PC-9 (cell line): ENCODE measurements at places on chromosomes 13 and 19. TPM values are rescaled to one million over a fixed set of nuclear protein-coding genes. Genes with fewer than 3 reads are reported as not detected.

- DNase-seq = no peak
Measured at GRCh38 chr19:50870417-50871089, 2.7 kb upstream of the KLK2 start.

DNA sequence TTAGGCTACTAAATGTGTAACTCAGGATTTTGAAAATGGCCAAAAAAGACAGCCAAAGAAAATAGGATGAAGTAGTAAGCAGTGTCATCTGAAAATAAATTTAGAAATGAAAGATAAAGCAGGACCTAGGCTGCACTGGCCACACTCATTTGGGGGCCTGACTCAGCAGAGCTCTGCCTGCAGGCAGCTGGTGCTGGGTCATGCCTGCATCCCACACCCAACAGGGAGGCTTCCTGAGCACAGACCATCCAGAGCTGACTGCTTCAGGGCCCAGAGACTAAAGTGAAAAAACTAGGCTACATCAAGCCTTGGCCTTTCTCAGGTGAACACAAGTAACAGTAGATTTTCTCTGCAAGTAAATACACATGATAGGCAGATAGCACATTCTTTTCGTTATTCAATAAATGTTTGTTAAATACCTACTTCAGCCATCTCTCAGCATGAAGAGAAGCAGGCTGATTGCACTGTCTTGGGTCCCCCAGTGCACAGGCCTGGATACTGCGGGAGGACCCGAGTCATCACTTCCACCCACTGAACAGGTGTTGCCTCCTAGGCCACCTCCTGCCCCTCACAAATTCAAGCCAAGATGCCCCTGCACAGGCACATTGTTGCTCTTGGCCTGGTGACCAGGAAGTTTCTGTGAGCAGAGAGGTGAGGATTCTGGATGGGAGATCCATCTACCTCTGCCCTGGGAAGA, 284.0 kb downstream of the OXGR1 start:
- no peak for DNase-seq

DNA sequence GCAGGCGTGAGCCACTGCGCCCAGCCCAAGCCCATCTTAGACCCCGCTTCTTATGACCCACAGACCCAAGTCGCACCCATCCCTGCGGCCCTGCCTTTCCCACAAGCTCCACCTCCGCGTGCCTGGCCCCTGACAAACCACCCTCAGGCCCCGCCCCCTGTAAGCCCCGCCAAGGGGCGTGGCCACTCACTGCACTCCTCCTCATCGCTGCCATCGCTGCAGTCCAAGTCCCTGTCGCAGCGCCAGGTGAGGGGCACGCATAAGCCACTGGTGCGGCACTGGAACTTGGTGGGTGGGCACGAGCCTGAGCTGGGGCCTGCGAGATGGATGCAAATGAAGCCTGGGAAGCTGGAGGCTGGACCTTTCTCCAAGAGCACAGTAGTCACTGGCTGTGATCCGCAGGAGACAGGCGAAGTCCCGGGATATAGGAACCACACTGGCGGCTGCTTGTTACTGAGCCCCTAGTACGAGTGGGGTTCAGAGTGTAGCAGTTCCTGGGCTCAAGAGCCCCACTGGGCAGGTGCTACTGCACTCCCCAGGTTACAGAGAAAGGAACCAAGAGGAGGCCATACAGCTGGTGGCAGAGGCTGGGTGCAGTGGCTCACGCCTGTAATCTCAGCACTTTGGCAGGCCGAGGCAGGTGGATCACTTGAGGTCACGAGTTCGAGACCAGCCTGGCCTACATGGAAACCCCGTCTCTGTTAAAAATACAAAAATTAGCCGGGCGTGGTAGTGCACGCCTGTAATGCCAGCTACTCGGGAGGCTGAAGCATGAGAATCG, 3.1 kb downstream of the CD320 start:
- DNase-seq = peak; percentile 35

DNA sequence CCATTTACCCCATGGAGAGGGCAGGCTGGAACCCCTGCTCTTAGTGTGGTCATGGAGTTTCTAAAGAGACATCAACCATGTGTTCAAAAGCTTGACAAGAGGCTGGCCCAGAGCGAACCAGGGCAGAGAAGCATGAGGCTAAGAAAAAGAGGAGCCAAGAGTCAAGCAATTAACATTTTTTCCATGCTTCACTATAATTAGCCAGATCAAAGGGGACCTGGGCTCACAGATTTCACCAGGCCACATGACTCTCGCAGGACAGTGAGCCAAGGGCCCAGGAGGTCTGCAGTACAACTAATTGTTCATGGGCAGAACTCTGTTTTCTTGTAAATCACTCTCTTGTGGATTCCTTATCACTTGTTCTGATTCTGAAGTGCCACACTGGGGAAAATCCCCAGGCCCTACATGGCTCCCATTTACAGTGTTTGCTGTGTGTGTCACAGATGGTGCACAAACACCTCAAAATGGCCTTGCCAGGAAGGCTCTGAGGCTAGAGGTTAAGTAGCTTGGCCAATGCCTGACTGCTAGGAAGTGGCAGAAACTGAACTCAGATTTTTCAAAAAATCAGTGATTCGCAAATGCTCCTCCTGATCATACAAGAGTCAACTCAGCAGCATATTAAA, 101.2 kb downstream of the LHFPL6 start:
- DNase-seq = no peak

- DNase-seq = no peak
Measured at GRCh38 chr13:110471156-110471832, 90.2 kb downstream of the RAB20 start.

- no peak for DNase-seq
Measured at GRCh38 chr13:50714891-50715290, 128.6 kb downstream of the DLEU7 start.

DNA sequence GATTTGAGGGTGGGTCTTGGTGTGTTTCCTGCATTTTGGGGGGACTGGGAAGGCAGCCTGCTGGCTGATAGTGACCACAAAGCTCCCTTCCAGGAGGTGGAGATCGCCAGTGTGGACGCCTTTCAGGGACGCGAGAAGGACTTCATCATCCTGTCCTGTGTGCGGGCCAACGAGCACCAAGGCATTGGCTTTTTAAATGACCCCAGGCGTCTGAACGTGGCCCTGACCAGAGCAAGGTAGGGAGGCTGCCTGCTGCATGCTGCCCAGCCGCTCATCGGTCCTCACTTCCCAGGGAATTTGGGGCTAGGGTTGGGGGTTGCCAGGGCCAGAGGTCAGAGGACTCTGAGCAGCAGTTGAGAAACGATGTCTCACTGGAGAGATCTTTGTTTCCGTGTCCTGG, 30.2 kb downstream of the UPF1 start:
- no peak for DNase-seq

DNA sequence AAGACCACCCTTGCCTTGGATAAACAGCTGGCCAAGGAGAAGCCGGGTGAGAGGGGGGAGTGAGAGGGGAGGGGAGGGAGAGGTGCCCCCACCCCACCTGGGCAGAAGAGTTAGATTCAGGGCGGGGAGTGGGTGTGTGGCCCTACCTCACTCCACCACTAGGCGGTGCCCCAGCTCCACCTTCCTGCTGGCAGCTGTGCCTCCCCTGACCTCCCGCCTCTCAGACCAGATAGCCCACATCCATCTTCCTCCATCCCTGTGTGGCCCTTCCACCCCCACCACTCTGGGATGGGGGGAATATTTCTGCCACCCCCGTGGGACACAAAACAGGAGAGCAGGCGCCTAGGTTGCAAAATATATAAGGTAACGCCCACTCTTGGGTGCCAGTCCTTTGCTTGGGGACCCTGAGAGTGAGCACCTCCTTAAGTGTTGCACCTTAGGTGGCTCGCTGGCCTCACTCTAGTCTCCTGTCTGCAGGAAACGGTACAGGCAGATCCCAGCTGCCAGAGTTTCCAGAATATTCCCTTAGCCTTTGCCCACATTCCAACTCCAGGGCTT, 13.8 kb upstream of the EHD2 start:
- DNase-seq = peak; percentile 53

- no peak for DNase-seq
Measured at GRCh38 chr19:46015687-46016425, 7.0 kb downstream of the PGLYRP1 start.

DNA sequence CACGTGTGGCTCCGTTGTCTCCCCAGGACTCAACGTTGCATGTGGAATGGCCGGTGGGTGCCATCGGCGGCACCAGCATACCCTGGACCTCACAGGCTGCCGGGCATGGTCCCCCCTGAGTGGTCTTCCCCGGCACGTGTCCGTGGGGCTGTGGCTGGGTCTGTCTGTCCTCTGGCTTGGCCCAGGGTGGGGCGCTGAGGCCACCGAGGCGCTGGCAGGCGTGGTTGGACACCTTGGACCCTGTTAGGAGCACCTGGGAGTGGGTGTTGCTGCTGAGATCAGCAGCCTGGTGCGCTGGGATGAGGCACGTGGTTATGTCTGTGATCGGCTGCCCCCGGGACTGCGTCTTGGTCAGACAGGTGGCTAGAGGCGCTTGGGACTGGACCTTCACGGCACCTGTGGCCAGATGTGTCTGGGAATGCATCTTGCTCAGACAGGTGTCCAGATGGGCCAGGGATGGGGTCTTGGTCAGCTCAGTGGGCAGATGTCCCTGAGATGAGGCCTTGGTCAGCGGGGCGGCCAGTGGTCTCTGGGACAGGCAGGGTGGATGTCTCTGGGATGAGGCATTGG, 9.2 kb downstream of the IQCN start:
- DNase-seq = no peak

GRCh38 chr13:98847780-98848179, 95.3 kb upstream of the SLC15A1 start:
- DNase-seq = no peak

DNA sequence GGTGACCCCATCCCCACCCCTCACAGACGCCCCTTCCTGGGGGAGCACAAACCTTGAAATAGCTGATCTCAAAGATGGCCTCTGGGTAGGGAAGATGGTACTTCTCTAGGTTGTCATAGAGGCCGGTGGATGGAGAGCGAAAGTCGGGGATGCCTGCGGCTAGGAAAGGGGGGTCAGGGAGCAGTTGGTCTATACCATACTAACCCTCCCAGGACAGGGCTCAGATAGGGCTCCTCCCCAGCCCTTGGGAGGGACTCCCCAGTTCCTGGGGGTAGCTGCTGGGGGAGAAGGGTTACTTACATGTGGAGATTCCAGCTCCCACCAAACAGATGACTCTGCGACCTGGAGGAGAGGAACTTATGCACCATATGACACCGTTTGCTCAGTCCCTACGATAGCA, 9.6 kb downstream of the SIRT2 start:
- DNase-seq = no peak

DNA sequence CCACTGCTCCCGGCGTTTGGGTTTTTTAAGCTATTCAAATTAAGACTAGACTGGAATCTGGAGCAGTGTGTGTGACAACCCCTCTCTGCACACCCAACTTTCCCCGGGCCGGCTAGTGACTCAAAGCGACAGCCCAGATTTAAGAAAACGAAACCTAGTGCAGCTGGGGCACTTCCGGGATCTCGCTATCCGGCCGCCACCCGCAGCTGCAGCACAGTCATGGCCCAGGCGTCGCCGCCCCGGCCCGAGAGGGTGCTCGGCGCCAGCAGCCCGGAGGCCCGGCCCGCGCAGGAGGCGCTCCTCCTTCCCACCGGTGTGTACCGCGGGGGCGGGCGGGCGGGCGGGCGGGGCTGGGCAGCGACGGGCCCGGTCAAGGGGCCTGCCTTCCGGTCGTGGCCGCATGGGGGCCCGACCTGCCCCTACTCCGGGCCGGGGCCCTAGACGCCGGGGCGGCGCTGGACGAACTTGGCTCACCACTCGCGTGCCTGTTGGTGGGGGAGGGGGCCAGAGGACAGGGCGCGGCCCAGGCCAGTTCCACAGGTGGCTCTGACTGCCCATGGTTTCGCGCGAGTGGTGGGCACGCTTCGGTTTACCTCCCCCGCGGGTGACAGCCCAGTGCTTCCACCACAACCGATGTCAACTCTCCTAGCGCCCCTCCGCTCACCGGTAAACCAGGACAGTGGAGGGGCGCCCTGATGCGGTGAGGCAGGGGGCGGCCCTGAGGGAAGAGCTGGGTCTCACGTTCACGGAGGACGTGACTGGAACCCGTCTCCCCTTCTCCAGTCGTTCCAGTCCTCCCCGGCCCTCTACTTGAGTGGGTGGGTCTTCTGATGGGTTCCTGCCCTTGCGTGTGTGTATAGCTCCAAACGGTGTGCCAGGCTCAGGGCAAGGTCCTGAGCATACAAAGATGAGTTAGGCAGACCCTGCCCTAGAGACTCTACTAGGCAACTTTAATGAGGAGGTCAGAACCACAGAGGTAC, at the start of gene PHF11:
Gene PHF11, plus strand, starts transcription at position 171 of the 980 bp plus-strand sequence. Its CDS starts 49 bp downstream, at position 220.
- DNase-seq = peak; percentile 68

GRCh38 chr19:410243-410781, 1.4 kb upstream of the C2CD4C start:
- DNase-seq = no peak

- DNase-seq = no peak
Measured at GRCh38 chr13:83184819-83185218, 697.5 kb downstream of the SLITRK1 start.

- no peak for DNase-seq
Measured at GRCh38 chr13:79870123-79870522, 389.2 kb downstream of the NDFIP2 start.

DNA sequence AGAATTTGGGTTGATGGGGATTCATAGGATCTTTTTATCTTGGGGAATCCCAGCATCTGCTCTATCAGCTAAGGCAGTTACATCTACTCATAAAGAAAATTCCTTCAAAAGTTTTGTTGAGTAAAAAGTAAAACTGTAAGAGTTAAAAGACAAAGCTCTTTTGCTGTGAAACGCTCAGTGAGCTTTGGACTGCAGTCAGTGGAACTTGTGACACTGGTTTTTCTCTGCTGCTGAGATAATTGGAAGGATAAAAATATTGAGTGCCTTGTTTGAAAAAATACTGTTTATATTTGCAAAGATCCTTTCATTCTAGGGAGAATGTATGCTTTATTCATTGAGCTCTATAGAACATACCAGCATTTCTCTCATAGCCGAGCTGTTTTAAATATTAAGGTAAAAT, 5.3 kb downstream of the NAXD start:
- no peak for DNase-seq

GRCh38 chr19:55253842-55254624, 4.8 kb downstream of the PPP6R1 start:
- DNase-seq = no peak

The CABP5 gene
- not detected in 2 replicates for total RNA-seq

The C19orf73 gene
- 1.5 and 3.0 TPM in 2 replicates for total RNA-seq

The MPHOSPH8 gene
- total RNA-seq = 17.0 and 18.2 TPM in 2 replicates

The PRSS57 gene
- total RNA-seq = not detected in 2 replicates

The TEX26 gene
- not detected in 2 replicates for total RNA-seq

The TNFSF9 gene
- total RNA-seq = 8.4 and 11.2 TPM in 2 replicates

The LILRB1 gene
- total RNA-seq = not detected in 2 replicates

The TMEM255B gene
- 0.53 and 0.61 TPM in 2 replicates for total RNA-seq

The ELAVL3 gene
- total RNA-seq = not detected in 2 replicates

The IGFL2 gene
- 1.0 TPM in 1 of 2 replicates, not detected in the other for total RNA-seq

The FAM83E gene
- 12.3 and 17.4 TPM in 2 replicates for total RNA-seq

The TPTE2 gene
- total RNA-seq = not detected in 2 replicates

The GNG7 gene
- 2.8 and 3.0 TPM in 2 replicates for total RNA-seq

The RASAL3 gene
- total RNA-seq = not detected in 2 replicates

The ZNF69 gene
- total RNA-seq = 3.3 and 4.4 TPM in 2 replicates

The PLK5 gene
- total RNA-seq = not detected in 2 replicates

The IGFL1 gene
- 2.6 and 3.7 TPM in 2 replicates for total RNA-seq

The IZUMO1 gene
- 2.2 and 3.0 TPM in 2 replicates for total RNA-seq

The SHC2 gene
- total RNA-seq = 0.70 and 0.73 TPM in 2 replicates

The MBD3 gene
- 129 and 143 TPM in 2 replicates for total RNA-seq

The ZNF99 gene
- not detected in 2 replicates for total RNA-seq
